ENCODE measurements at places on chromosomes 1 and 21. TPM values are rescaled to one million over a fixed set of nuclear protein-coding genes. Genes with fewer than 3 reads are reported as not detected.
A peak's percentile ranks its signal among the peaks of the same experiment; 100 is the strongest.

GRCh38 chr1:99397029-99397428, 132.7 kb downstream of the PLPPR4 start:
- DNase-seq, result no peak

- no peak for DNase-seq
These were observed 35.4 kb downstream of the VPS45 start for GRCh38 chr1:150102986-150103385.

- no peak for DNase-seq
These were observed 38.1 kb downstream of the HSD3B2 start for GRCh38 chr1:119453021-119453420.

GRCh38 chr1:48047116-48047515, 49.9 kb upstream of the TRABD2B start:
- no peak for DNase-seq

GRCh38 chr1:201895913-201896807, 7.5 kb downstream of the SHISA4 start:
- DNase-seq, result peak; percentile 81

- no peak for DNase-seq
These were observed 61.3 kb downstream of the XKR8 start for GRCh38 chr1:28021064-28021463.

The IVL gene
- not detected for polyA plus RNA-seq

Measured in renal cortex interstitium (tissue), 15 donors.